HFFc6 (cell line): ENCODE measurements at places on chromosomes 7 and 10. TPM values are rescaled to one million over a fixed set of nuclear protein-coding genes. Genes with fewer than 3 reads are reported as not detected.

Gene WDR86
- not detected in 3 replicates for total RNA-seq

Gene PVRIG
- total RNA-seq, result 0.51 and 0.99 TPM in 2 replicates

Gene FAM180A
- 5.0 to 57.2 TPM (median 9.0 TPM) in 3 replicates for total RNA-seq

Gene ASIC3
- 0.09 and 0.42 TPM in 2 replicates for total RNA-seq

Gene SH3PXD2A
- 77.9 to 108 TPM (median 96.8 TPM) in 3 replicates for total RNA-seq

Gene CAPZA2
- total RNA-seq, result 275 to 290 TPM (median 279 TPM) in 3 replicates

GRCh38 chr10:112465299-112465883 lies 18.4 kb downstream of the VTI1A start:
- DNase-seq, result no peak

- DNase-seq, result no peak
Observed at GRCh38 chr7:11170863-11171568, 197.3 kb downstream of the PHF14 start.

DNA sequence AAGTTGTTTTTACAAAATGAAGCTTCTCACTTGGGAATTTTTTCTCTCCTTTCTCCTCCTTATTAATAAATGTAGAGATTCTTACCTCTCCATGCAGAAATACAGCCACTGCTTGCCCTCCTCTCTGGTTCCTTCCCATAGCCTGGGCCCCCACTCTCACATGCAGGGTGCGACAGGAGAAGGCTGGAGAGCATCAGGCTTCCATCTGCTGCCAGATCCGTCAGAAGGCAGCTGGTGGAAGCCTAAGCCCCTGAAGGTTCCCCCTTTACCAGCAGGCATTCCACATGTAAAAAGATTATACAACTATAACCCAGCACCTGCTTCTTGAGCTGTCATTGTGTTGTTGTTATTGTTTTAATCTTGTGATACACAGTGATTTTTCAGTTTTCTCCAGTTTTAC lies 314.2 kb downstream of the LHFPL3 start:
- no peak for DNase-seq

DNA sequence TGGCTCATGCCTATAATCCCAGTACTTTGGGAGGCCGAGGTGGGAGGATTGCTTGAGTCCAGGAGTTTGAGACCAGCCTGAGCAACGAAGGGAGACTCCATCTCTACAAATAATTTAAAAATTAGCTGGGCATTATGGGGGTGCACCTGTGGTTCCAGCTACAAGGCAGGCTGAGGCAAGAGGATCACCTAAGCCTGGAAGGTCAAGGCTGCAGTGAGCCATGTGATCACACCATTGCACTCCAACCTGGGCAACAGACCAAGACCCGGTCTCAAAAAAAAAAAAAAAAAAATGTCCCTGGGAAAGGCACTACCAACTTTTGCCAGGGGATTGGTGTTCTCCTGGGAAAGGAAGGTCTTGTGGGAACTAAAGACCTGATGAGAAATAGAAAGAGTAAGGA lies 134.2 kb upstream of the AUTS2 start:
- no peak for DNase-seq

DNA sequence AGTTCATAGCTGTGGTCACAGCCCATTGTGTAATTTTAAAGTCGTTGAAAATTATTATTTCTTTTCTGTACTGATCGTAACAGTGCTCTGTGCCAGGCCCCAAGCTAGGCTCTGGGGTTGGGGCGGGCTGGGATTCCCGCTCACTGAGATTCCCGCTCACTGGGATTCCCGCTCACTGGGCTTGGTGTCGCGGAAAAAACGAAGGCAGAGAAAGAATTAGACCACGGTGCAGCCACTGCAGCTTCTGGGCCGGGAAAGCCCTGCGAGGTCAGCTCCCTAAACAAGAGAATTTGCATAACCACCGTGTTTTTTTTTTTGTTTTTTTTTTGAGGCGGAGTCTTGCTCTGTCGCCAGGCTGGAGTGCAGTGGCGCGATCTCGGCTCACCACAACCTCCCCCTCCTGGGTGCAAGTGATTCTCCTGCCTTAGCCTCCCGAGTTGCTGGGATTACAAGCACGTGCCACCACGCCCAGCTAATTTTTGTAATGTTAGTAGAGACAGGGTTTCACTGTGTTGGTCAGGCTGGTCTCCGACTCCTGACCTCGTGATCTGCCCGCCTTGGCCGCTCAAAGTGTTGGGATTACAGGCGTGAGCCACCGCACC lies 31.2 kb downstream of the FOXK1 start:
- DNase-seq, result peak; percentile 39

GRCh38 chr10:74917481-74918077 lies 91.2 kb downstream of the KAT6B start:
- peak; percentile 68 for DNase-seq

- DNase-seq, result no peak
Observed at GRCh38 chr7:33698041-33698440, 207.3 kb upstream of the BMPER start.

GRCh38 chr10:10959666-10960065 lies 58.0 kb upstream of the CELF2 start:
- no peak for DNase-seq
